Cardiac septum (tissue), 1 donor: ENCODE measurements at places on chromosomes 13 and 19. TPM values are rescaled to one million over a fixed set of nuclear protein-coding genes. Genes with fewer than 3 reads are reported as not detected.
A peak's percentile ranks its signal among the peaks of the same experiment; 100 is the strongest.

CABP5 gene
- total RNA-seq: not detected

ZNF135 gene
- total RNA-seq: 4.2 TPM

PRTN3 gene
- 0.62 TPM for total RNA-seq

FFAR2 gene
- 0.97 TPM for total RNA-seq

GRCh38 chr19:31749231-31749630, 400.0 kb upstream of the TSHZ3 start:
- no peak for DNase-seq

DNA sequence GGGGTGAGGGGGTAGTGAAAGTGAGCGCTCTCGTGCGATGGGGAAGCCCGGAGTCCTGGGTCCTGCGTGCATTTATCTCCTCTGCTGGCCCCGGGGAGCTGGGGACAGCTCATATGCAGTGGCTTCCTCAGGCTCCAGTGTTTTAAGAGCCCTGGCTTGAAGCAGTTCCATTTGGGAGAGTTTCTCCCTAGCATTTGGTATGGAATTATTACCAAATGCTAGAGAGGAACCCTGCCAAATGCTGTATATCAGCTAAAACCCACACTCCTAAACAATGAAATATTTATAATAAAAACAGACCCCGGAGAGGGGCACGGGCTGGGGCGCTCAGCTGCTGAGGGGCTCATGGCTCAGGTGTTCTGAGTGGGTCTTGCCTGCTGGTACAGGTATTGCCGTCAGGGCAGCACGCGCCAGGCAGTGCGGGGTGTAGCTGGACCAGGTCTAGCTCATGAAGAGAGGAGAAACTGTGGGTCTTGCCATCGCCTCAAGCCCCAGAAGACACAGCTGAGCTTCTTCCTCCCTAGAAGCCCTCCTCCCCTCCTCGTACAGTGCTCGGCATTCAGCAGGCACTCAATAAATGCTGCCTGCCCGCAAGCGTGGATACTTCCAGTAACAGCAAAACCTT, 163.6 kb upstream of the ZNF536 start:
- peak; percentile 61 for DNase-seq

ZNF419 gene
- total RNA-seq: 8.7 TPM
